ENCODE measurements at places on chromosomes 11 and 22.

GRCh38 chr22:17841836-17842235 is 67.6 kb upstream of the BID start:
- DNase-seq = no peak

- no peak for DNase-seq
These were observed 31.2 kb upstream of the SNX19 start for GRCh38 chr11:130947481-130947880.

- no peak for DNase-seq
These were observed 624.7 kb upstream of the B3GAT1 start for GRCh38 chr11:135036488-135037297.

- no peak for DNase-seq
These were observed 224.7 kb downstream of the SNX19 start for GRCh38 chr11:130691581-130691980.

DNA sequence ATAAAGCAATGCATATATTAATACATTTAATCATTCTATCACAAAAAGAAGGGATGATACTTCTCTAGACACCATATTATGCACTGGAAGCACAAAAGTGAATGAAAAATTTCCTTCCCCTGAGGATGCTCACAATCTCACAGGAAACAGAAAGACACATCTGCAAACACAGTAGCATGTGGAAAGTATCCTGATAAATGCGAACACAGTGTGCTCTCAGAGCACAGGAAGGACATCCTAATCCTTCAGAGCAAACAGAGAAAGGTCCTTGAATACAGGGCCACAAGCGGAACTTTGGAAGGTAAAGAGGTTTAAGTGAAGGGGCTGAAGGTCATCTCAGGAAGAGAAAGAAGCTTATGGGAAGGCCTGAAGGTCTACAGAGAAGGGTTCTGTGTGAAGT is 524.6 kb upstream of the LRRC4C start:
- no peak for DNase-seq

GRCh38 chr22:43566561-43567332 is 154.9 kb downstream of the MPPED1 start:
- no peak for DNase-seq

GRCh38 chr22:49512487-49513165 is 315.0 kb downstream of the BRD1 start:
- DNase-seq = no peak

- no peak for DNase-seq
These were observed 113.2 kb downstream of the STK33 start for GRCh38 chr11:8480858-8481257.

- DNase-seq = no peak
These were observed 121.7 kb upstream of the CHORDC1 start for GRCh38 chr11:90344546-90344945.

DNA sequence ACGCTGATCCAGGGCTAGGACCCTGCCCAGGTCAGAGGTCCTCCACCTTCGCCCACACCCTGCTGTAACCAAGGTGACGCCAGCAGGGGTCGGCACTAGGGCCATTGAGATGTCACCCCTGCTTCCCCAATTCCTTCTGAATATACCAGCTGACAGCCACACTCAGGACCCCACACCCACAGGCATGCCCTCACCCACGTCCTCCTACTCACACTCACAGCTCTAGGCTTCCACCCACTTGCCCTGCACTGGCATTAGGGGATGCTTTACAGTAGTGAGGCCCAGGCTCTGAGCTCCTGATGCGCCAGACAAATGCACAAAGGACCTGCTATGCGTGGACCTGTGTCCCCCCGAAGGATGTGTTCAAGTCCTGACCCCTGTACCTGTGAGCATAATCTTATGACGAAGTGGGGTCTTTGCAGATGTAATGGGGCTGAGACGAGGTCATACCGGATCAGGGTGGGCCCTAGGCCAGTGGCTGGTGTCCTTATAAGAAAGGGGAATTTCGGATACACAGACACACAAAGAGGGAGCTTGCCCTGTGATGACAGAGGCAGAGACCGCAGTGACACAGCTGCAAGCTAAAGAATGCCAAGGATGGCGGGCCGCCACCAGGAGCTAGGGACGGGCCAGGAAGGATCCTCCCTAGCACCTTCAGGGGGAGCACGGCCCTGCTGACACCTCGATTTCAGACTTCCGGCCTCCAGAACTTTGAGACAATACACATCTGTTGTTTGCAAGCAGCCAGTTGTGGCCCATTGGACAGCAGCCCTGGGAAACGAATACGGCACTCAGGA is 11.2 kb downstream of the WNT11 start:
- no peak for DNase-seq

GRCh38 chr22:20405291-20405930 is 11.5 kb downstream of the ZNF74 start:
- DNase-seq = no peak

GRCh38 chr22:31286360-31287255 is 5.7 kb downstream of the PIK3IP1 start:
- no peak for DNase-seq

GRCh38 chr22:44729391-44730021 is 22.9 kb upstream of the ARHGAP8 start:
- DNase-seq = no peak

DNA sequence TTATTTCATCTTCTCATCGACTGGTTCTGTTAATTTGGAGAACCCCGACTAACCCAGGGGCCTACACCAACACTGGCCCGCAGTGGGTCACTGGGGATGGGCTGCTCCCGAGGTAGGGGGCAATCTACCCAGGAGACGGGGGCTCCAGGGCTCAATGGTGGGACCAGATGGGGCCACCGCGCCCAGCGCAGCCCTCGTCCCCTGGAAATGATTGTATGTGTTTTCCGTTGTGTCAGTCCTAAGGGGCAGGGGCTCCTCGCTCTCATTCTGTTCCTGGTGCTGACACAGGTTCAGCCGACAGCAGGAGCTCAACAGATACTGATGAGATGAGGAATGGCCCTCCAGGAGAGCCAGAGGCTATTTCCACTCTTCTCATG is 20.7 kb downstream of the A4GALT start:
- no peak for DNase-seq

- peak; percentile 37 for DNase-seq
These were observed 781 bp downstream of the NECTIN1 start for GRCh38 chr11:119728211-119728626.

DNA sequence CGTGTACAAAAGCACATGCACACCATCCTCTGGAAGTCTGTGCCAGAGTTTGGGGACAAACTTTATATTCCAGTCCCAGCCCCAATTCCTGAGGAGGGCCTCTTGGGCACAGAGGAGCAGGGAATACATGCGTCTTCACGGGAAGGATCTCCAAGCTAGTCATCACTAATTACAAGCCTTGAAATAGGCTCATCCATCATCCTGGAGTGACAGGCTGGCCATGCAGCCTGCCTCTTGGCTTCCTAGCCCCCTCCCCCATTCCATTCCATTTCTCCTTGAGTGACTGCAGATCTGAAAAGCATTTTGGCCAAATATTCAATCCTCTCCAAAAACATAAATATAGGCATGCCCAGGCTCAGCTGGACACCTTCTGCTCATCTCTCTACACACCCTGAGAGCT is 24.8 kb downstream of the SERPING1 start:
- no peak for DNase-seq

GRCh38 chr11:16226245-16226644 is 130.1 kb downstream of the SOX6 start:
- peak; percentile 84 for DNase-seq

- DNase-seq = peak; percentile 46
These were observed 7.4 kb downstream of the NDUFV1 start for GRCh38 chr11:67613960-67614715.

DNA sequence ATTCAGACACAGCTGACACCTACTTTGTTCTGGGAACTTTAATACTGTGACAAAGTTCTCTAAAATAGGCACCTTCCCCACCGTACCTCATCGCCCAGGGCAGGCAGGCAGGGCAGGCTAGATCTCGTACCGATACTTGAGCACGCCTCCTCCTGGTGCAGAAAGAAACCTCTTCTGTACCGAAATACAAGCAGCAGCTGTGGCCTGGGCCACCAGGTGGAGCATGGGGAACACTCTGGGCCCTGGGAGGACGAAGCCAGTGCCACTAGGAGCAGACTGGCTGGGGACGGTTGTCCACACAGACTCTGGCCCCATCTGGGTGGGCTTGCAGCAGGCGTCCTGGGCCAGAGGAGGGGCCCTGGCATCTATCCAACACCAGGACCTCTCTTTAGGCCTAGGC is 12.8 kb downstream of the PMM1 start:
- peak; percentile 72 for DNase-seq

GRCh38 chr11:131041331-131042040 is 125.2 kb upstream of the SNX19 start:
- no peak for DNase-seq

DNA sequence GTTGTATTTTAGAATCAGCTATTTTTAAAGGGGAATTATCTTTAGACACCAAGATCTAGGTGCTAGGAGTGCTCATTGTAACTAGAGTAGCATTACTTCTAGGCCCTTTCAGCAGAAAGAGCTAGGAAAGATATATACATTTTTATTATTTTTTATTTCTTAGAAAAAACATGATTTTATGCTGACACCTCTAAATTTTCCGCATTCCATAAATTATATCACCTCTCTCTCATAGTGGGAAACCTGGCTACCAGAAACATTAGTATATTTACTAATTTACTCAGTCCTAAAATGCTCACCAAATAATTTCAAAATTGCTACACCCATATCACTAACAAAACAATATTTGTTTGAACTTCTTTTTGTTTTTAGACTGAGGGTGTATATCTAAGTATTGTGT is 32.1 kb upstream of the SLC36A4 start:
- DNase-seq = no peak

DNA sequence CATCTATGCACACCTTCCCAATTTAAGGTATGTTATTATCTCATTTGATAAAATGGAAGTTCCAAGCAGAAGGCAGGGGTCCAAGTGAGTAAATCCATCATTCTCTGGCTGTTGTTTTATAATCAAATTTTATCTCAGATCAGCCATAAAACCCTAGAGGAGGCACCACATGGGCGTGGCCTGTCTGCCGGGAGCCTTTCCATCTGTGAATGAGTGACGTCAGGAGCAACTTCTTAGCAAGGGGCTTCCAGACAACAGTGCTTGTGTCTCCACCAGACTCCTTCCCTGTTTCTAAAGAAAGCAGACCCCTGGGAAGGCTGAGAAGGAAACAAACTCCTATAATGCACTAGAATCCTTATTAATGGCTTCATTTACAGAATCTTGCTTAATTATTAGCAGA is 13.5 kb downstream of the SEZ6L start:
- no peak for DNase-seq

GRCh38 chr11:78603792-78604191 is 29.1 kb upstream of the NARS2 start:
- DNase-seq = no peak

GRCh38 chr11:109993786-109994185 is 99.4 kb upstream of the ZC3H12C start:
- DNase-seq = no peak

GRCh38 chr11:109184376-109184775 is 237.6 kb upstream of the C11orf87 start:
- no peak for DNase-seq

DNA sequence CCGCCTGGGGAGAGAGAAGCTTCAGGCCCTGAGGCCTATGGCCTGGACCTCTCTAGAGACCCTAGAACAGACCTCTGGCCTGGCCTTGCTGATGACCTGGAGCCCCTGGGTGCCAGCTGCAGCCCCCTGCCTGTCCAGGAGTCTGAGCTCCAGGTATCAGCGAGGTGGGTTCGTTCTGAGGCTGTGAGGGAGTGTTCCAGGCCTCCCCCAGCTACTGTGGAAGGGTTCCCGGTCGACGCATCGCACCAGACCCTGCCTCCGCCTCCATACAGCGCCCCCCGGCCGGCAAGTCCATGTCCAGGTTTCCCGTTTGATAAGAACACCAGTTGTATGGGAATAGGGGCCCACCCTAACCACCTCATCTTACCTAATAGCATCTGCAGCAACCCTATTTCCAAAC is 111.1 kb downstream of the KCNQ1 start:
- DNase-seq = no peak

GRCh38 chr11:71153005-71153390 is 99.4 kb downstream of the SHANK2 start:
- DNase-seq = peak; percentile 38

Data from A549 (cell line).